ENCODE measurements at places on chromosomes 1 and 21.

GRCh38 chr21:28247454-28248020 lies 745.1 kb downstream of the LTN1 start:
- DNase-seq, result no peak

- no peak for DNase-seq
These were observed 127.2 kb upstream of the ADAR start for GRCh38 chr1:154735061-154735803.

DNA sequence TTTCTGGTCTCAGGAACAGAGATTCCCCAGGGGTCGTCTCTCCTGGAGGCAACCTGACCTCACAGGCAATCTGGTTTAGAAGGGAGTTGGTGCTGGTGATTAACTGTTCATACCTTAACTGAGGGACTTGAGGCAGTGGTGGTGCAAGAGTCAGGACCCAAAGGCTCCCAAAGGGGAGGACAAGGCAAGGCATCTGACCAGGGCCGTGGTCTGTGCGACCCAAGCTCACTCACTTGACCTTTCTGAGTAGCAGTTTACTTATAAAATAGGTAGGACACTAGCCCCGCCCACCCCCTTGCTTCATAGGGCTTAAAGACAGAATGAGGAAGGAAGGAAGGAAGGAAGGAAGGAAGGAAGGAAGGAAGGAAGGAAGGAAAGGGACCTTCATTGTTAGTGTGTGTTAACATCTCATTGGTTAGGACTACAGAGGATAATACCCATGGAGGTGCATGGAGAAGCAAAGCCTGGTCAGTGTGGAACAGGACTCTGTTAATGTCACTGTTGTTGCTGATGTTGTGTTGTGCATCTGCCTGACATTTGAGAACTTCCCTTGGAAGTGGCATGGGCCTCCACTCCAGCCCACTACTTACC lies 4.6 kb upstream of the KCNA2 start:
- DNase-seq, result no peak

GRCh38 chr1:194485432-194485831 lies 1299.0 kb upstream of the B3GALT2 start:
- DNase-seq, result no peak

DNA sequence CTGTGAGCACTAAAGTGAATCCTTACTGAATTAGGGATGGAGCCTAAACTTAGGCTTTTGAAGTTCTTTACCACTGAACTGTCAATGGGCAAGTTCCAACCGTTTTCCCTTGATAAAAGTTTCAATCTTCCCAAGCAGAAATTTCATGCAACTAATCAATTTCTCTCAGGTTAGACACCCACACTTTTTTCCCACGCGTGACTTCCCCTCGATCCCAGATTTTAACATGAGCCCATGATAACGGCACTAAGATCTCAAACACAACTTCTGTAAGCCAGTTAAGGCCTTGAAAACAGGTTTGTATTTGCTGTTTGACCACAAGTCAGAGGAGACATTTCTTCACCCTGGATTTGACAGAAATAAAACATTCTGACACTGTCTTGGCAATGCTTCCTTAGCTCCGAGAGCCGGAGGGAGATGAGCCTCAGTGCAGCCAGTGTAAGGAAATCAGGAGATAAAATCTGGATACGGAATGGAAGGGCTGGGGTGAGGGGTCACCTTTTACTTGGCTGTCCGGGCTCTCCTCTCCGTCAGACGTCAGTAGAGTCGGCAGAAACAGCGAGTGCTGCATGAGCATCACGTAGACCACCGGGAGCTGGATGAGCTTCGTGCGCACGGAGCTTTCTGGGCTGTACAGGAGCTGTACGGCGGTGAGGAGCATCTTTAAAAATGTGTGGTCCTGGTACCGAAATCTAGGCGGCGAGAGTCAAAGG lies 39.7 kb downstream of the MRAP start:
- no peak for DNase-seq

GRCh38 chr1:178536329-178536728 lies 23.4 kb downstream of the TEX35 start:
- no peak for DNase-seq

DNA sequence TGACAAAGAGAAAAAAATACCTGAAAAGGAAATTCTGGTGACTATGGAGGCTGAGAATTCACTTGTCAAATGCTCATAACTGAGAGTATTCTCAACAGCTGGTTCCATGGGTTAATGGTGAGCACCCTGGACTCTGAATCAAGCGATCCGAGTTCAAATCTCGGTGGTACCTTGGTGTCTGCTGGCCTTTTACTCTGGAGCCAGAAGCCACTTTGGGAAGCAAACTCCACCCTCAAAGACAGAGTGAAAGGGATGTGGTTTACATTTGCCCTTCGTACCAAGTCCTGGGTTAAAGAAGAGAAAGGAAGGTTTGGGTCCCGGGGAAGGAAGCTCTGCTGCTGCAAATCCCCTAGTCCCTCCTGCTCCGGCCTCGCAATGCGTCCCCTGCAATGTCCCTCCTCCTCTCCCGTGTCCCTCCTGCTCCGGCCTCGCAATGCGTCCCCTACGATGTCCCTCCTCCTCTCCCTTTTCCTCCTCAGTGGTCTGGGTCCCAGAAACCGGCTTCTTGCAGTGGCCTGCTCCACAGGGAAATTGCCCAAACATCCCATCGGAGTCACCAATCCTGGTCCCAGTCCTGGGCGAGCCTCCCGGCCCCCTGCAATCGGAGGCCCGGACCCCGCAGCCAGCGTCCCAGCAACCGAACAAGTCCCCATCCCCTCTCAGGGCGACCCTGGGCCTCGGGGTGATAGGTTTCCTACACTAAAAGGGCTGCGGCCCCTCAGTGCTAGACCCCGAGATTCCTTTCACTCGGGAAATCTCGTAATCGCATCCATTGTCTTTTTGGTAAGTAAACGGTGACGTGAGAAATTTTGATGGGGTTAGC lies 129.4 kb downstream of the PPIAL4G start:
- no peak for DNase-seq

DNA sequence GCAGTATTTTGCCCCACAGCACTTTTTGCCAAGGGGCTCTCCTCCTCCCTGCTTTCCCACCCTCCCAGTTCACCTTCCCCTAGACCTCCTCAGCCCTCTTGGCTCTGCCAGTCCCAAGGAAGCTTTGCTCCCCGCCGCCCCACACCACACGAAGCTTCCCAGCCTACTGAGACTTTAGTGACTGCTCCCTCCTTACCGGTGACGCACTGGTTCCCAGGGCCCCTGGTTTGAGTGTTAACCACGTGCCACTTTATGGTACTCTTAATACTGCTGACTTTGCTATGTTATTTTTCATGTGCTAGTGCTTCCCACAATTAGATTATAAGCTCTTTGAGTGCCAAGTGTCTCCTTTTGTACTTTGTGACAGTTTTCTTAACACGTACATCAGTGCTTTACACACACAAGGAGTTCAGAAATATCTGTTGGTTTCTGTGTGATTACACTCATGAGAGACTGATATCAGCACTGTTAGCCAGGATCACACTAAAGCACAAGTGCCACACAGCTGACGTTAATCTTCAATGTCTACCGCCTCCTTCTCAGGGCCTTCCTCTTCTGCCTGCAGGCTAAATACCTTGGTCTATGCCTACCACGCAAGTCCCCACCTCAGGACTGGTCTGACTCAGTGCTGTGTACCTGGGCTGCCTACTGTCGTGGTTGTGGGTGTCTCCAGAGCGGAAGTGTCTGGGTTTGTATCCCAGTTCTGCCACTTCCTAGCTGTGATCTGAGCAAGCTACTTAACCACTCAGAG lies 61.0 kb downstream of the DNTTIP2 start:
- no peak for DNase-seq

DNA sequence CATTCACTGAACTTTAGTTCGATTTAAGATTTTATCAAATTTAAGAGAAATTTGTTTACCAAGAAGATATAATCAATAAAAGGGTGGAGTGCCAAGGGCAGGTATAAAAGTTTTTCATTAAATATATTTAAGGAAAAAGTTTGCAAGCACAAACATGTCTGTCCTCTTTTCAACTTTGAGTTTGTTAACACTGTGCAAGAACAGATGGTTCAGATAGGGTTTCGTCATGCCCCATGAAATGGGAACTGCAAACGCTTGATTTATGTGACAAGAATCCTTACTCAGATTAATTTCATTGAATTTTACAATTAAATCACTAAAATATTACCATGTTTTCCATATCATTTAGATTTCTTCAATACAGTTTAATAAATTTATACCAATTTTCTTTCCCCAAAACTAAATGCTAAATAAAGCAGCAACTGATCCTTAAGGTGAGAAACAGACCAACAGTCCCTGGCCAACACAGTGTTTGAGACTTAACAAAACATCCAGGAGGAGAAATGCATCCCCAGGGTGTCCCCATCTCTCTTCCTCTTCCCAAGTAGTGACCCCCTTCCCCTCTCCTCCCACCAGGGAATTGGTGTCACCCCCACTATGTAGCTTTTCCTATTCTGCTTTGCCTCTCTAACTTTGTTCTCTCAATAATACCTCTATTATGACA lies 292.9 kb downstream of the LTN1 start:
- no peak for DNase-seq

- DNase-seq, result peak; percentile 55
These were observed 45.3 kb upstream of the ARHGEF10L start for GRCh38 chr1:17494114-17494729.

- DNase-seq, result peak; percentile 30
These were observed 55.8 kb upstream of the LDLRAP1 start for GRCh38 chr1:25487628-25488027.

- DNase-seq, result peak; percentile 40
These were observed 623 bp downstream of the GNG4 start for GRCh38 chr1:235648954-235649367.

- no peak for DNase-seq
These were observed 86.5 kb downstream of the LACTBL1 start for GRCh38 chr1:22886211-22886610.

GRCh38 chr1:117121589-117122329 lies at the start of gene TRIM45:
TRIM45 (minus strand) TSS chr1:117121749; CDS start chr1:117121201, 548 bp downstream.
- peak; percentile 74 for DNase-seq

- DNase-seq, result peak; percentile 12
These were observed 618 bp downstream of the HNRNPR start for GRCh38 chr1:23343221-23344110.

DNA sequence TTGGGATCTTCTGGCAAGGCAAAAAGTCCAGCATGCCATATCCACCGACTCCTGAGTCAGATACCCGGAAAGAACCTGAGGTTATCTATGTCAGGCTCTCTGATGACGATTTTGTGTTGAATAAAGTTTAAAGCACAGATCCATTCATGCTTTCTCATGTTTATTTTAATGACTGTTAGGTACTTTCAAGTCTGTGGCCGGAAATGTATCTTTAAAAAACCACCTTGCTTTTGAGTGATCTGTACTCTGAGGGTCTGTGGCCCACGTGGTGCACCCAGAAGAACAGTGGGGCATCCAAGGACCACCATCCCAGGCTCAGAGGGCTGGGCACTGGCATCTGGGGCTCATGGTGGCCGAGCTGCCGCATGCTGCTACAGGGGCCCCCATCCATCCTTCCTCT lies 30.1 kb upstream of the VASH2 start:
- no peak for DNase-seq

DNA sequence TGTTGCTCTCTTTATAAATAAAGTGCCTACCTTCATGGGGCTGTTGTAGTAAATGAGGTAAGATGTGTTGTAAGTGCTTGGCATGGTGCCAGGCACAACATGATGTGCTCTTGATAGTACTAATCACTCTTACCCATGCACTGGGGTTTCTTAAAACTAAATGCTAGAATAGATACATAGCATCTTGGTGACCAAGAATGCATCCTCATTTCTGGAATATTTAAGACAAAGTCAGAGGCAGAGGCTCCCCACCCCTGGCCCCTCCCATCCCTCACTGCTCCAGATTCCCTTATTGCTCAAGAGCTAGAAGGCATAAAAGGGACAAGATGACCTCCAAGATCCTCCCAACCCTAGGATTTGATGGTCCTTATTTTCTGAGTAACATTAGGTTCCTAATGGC lies 61.3 kb downstream of the GLUL start:
- no peak for DNase-seq

DNA sequence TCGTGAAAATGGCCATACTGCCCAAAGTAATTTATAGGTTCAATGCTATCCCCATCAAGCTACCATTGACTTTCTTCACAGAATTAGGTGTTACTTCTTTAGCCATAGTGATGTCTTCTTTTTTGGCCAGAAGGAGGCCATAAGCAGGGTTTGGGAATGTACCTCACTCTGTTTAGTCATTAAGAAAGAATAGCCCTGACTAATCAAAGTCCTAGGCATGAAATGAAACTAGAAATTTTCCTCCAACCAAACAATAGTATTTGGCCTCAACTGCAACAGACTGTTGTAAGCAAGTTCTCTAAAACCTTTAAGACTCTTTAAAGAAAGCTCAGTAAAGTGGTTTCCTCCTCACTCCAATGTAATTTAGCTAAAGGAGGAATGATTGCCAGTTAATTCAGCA lies 163.9 kb downstream of the AKT3 start:
- no peak for DNase-seq

DNA sequence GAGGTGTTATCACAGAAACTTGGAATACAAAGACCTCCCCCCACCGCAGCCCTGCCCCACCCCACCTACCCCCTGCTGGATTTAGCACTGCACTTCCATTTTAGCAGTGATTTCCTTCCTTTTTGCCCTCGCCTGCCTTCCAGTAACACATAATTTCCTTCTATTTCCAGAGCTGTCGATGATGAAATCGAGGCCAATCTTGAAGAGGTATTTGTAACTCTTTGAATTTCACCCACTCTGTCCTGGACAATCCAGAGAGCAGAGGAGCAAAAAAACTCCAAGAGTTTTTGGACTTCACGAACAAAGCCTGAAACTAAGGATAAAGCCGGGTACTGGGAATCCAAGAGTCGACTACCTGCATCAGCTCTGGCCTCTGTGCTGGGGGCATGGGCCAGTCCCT lies 49.1 kb downstream of the CAPN2 start:
- no peak for DNase-seq

DNA sequence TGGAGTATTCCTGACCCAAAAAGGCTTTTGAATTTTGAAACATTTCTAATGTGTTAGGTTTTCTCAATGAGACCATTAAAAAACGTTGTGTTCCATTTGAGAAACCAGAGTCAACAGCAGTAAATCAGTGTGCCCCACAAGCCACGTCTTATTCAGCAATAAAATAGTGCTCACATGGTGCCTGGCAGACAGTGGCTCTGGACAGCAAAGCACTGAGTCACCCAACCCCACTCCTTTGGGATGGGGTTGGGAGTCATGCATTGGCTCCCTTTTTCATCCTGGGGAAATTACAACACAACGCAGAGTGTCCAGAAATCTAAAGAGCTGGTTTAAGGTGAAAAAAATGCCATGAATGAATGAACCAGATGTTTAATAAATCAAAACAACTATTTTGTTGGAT lies 46.5 kb downstream of the KCNJ15 start:
- no peak for DNase-seq

GRCh38 chr1:118185084-118185832 lies at the start of gene SPAG17:
SPAG17 (minus strand) TSS chr1:118185228; CDS start chr1:118185157, 71 bp downstream.
- no peak for DNase-seq

DNA sequence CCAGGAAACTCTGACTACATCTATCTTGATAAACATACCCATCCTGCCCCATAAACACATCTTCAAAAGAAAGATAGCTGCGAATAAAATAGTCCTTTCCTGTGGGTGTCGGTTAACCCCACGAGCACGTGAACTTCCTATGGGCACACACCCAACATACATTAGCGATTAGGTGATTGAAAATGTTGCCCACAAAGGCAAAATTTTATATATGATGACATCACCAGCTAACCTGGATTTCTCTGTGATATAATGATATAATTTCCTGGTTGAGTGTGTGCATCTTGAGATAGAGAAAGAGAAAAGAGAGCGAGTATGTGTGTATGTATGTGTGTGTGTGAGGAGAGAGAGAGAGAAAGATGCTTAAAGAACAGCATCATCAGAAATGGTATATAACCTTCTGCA lies 296.1 kb downstream of the PTPRC start:
- DNase-seq, result peak; percentile 31

- no peak for DNase-seq
These were observed 10.0 kb upstream of the ARHGAP29 start for GRCh38 chr1:94247138-94248094.
